ENCODE measurements at places on chromosomes 4 and X. TPM values are rescaled to one million over a fixed set of nuclear protein-coding genes. Genes with fewer than 3 reads are reported as not detected.

DNA sequence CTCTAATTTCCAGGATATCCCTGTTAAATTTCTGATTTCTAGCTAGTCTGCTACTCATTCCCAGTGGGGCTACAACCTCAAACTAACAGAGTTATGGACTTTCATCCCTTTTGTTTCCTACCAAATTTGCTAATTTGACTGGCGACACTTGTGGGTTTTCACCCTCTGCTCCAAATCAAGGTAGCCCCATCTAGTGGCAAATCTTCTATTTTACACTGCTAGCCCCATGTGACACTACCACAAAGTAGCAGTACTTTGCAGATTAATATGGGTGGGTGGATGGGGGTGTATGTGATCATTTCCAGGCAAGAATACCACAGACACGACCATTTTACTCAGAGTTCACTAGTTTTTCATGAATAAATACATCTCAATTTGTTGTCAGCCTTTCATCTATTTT is 150.3 kb downstream of the MSL3 start:
- DNase-seq, result no peak

DNA sequence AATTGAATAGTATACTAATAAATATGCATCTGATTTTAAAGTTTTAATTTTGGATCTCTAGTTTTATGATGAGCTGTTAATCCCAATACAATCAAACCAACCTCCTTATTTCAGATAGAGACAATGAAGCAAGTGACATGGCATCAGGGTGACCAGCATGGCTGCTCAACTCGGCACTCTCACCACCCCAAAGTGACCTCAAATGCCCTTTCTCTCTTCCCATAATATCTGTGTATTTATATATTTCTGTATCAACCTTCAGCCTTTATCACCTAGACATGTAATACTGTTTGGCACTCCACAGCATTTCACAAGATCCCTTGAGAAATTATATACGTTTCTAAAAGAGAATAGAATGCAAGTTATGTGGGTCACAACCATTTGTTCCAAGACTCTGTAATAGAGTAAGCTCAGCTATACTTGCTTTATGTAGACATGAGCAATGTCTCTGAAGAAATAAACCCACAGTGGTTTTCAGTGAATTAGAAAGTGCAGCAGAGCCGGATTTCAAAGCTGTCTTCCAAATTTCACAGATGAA is 1623.2 kb upstream of the PABPC4L start:
- no peak for DNase-seq

GRCh38 chr4:16227462-16227868 is 1.2 kb upstream of the TAPT1 start:
- DNase-seq, result peak; percentile 63

- no peak for DNase-seq
These were observed 9.3 kb upstream of the OTC start for GRCh38 chrX:38342853-38343778.

GRCh38 chr4:52550186-52550585 is 108.9 kb downstream of the USP46 start:
- DNase-seq, result no peak

GRCh38 chrX:23756165-23756564 is 13.1 kb upstream of the ACOT9 start:
- DNase-seq, result peak; percentile 72

GRCh38 chr4:138344054-138344453 is 101.9 kb upstream of the SLC7A11 start:
- DNase-seq, result no peak

- DNase-seq, result no peak
These were observed 110.9 kb downstream of the FRAS1 start for GRCh38 chr4:78168029-78168428.

- DNase-seq, result no peak
These were observed 919.1 kb downstream of the ADGRL3 start for GRCh38 chr4:62119195-62119594.

DNA sequence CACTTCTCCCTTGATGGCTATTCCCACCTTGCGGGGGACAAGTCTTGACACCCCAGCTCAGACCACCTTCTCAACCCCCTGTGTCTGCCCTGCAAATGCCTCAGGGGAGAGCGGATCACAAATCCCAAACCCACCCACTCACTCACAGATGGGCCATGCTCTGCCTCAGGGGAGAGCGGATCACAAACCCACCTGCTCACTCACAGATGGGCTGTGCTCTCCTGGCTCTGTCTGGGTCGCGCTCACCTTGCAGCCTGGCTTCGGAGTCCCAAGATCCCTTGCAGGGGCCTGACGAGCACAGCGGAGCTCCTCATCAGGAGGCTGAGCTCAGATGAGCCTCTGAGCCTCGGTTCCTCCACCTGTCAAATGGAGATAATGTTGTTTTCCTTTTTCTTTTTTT is 38.6 kb downstream of the HTRA3 start:
- DNase-seq, result peak; percentile 48

GRCh38 chrX:129360175-129360574 is 163.1 kb downstream of the SMARCA1 start:
- DNase-seq, result peak; percentile 53

- no peak for DNase-seq
These were observed 207.3 kb downstream of the GABRB1 start for GRCh38 chr4:47238667-47239066.

DNA sequence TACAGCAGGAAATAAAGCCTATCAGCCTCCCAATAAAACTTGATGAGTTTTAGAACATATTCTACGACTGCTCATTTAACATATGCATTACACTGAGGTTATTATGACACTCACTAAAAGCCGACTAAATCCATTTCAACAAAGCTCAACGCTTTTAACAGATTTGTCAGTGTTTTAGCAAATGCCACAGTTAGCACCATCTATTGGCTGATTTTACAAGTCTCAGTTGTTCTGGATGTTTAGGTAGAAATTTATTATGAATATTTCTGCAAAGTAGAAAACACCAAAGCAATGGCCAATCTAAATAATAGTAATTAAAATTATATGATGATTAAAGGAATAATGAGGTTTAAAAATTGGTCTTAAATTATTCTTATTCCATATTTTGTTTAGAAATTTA is 993.2 kb upstream of the PCDH7 start:
- DNase-seq, result no peak

- DNase-seq, result peak; percentile 71
These were observed 7.6 kb downstream of the DLG3 start for GRCh38 chrX:70452143-70452733.

- DNase-seq, result no peak
These were observed 30.0 kb downstream of the PAPSS1 start for GRCh38 chr4:107689912-107690587.

- no peak for DNase-seq
These were observed 42.0 kb downstream of the ANXA5 start for GRCh38 chr4:121654738-121655137.

DNA sequence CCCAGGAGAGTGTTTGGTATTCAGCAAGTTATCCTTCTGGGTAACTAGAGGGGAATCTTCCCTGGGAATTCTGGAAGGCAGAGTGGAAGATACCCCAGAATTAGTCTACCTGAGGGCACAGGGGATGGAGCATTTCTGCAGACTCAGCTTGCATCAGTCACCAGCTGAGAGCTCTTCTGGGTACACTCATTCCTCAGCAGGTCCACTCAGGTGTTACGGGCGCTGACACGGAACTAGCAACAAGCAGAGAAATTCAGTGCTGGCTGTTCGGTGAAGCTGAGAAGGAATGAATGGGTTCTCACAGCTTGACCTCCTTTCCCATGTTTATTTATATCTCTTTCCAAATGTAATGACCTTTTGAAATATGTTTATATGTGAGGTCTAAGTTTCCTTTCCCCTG is 106.0 kb upstream of the PNPLA4 start:
- DNase-seq, result no peak

- DNase-seq, result no peak
These were observed 26.0 kb downstream of the FHDC1 start for GRCh38 chr4:152962150-152962549.

- DNase-seq, result no peak
These were observed 65.2 kb downstream of the GLRA2 start for GRCh38 chrX:14594521-14594920.

GRCh38 chrX:38320819-38321218 is 6.5 kb downstream of the RPGR start:
- no peak for DNase-seq

- no peak for DNase-seq
These were observed 15.4 kb downstream of the AFP start for GRCh38 chr4:73451404-73451803.

DNA sequence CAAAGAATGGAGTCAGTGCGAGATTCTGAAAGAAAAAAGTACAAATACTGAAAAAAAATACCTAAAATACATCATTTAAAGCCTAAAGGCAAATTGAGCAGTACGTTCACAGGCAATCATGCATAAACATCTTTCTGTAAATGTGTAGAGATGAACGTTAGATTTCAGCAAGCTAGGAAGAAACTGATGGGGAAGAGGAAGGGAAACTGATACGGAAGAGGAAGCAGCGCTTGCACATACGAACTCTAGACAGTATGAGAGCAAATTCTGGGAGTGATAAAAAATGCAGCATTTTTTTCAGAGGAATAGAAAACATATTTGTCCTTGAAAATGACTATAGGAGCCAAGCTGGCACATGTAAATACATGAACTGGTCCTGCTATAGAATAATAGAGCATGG is 9.4 kb downstream of the ANKRD50 start:
- no peak for DNase-seq

- DNase-seq, result no peak
These were observed 523.6 kb upstream of the BOD1L1 start for GRCh38 chr4:14151101-14151500.

GRCh38 chrX:109843963-109844751 is 111.1 kb upstream of the ACSL4 start:
- DNase-seq, result no peak

Gene QRFPR
- not detected for total RNA-seq

Gene TNIP3
- 0.53 TPM for total RNA-seq

Gene ASB5
- 0.09 TPM for total RNA-seq

Gene FREM3
- not detected for total RNA-seq

Gene DCHS2
- not detected for total RNA-seq

Gene VSIG1
- total RNA-seq, result 0.36 TPM

Gene SPANXC
- not detected for total RNA-seq

Gene ETDB
- total RNA-seq, result not detected

Gene PROM1
- total RNA-seq, result 0.40 TPM

Gene FAT1
- 151 TPM for total RNA-seq

Gene MAGEB17
- not detected for total RNA-seq

Gene CPZ
- total RNA-seq, result 7.0 TPM
